Prostate gland (tissue), 2 donors: ENCODE measurements at places on chromosomes 7 and 10. TPM values are rescaled to one million over a fixed set of nuclear protein-coding genes. Genes with fewer than 3 reads are reported as not detected.

- DNase-seq, result no peak
These were observed 145.4 kb downstream of the ATXN7L1 start for GRCh38 chr7:105731042-105731441.

DNA sequence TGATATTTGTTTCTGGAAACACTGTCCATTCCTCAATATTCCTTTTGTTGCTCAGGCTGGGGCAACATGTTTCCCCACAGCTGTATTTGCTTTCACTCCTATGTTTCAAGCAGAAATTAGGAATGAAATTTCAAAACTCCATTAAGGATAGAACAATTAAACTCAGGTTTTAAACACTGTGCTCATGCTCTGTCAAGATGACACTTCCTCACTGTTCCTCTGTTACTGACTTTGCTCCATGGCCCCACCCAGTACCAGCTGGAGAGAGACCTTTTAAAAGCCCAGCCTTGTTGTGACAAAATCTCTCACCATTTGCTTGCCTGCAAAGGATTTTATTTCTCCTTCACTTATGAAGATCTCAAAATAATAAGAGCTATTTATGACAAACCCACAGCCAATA, 197.4 kb downstream of the ELMO1 start:
- DNase-seq, result no peak

DNA sequence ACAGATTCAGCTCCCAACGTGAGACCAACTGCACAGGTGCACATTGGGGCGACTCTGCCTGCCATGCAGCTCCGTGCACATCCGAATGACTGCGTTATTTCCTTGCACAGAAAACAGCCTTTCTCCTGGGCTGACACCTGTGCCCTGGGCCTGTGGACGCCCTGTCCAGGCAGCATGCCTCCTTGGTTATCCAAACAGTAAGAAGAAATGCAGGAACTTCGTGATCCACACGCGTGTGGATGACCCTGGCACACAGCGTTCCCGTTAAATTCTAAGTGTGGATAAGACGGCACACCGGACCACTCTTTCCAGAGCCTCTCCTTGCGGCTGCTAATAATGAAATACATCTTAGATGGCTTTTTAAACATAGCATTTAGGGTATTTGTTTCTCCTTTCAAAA, 39.6 kb downstream of the NKX6-2 start:
- no peak for DNase-seq

The EXOSC1 gene
- total RNA-seq, result 30.8 TPM

- DNase-seq, result no peak
These were observed 343.7 kb upstream of the SEMA3A start for GRCh38 chr7:84538268-84538667.

The TMEM225B gene
- 23.5 TPM for total RNA-seq

The SFXN3 gene
- total RNA-seq, result 20.7 TPM

- no peak for DNase-seq
These were observed 21.7 kb downstream of the LRRC27 start for GRCh38 chr10:132353456-132354355.

DNA sequence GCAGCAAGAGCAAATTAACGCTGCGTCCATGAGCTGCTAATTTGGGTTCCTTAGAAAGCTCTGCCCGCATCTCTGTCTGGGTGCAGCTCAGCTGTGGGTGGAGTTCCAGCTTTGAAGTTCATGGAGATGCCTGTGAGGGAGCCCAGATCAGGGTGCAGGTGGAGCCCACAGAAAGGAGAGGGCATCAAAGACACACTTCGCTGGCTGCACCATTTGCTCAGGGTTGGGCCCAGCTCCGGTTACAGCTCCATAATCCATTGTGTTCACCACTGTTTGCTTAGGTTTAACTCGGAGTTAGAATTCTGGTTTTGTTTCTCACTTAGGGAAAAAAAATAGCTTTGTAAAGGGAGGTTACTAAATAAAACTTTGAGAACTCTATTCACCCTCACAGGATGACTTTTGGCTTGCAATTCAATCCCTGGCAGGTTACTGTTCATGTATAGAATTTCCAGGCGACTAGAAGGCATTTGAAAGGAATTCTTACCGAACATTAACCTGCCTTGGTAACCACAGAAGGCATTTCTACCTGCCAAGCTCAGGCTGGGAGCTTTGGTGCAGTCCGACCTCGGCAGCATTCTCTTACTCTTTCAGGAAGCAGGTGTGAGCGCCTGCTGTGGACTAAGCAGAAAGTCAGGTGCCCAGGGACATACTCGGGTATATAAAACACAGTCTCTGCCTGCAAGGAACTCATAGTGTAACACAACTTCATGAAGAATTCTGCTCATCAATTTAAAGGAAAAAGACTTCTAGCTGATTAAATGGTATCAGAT, 179.5 kb upstream of the RNF32 start:
- DNase-seq, result peak; percentile 51

The DUSP5 gene
- total RNA-seq, result 6.9 TPM

The CRPPA gene
- total RNA-seq, result 3.7 TPM

The OR13A1 gene
- total RNA-seq, result not detected

DNA sequence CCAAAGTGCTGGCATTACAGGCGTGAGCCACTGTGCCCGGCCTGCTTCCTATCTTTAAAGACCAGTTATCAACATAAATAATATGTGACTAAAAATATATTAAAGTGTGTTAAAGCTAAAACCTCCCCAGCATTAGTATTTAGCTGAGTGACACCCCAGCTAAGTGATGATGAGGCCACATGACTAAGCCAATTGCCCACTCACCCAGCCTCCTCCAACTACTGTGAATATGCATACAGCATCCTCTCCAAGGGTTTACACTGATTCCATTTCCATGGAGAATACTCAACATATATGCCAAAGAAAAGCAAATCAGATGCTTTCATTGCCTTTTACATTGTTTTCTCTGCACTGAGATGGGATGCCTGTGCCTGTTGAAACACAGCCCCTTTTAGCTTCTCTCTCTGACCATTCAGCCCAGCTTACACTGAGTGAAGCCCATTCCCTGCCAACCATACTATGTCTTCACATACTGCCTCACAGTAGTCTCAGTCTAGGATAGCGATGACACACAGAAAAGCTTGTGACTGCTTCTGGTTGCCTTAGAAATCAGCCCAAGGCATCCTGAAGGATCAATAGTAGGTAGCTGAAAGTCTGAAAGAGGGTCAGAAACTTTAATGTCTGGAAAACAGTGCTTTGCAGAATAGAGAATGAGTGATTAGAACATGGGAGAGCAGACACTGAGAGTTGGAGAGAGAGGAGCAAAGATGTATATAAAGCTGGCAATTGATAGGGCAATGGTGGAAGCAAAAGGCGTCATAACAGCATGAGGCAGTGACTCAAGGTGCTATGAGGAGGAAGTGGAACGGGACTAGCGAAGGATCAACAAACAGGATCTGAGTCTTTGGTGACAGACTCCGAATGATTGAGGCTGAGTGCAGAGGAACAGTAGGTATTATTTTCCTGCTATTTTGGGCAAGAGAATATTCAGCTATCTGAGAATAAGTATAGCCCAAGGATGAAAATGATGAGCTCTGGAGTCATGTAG, 19.8 kb upstream of the ATE1 start:
- DNase-seq, result no peak

The VIPR2 gene
- 13.5 TPM for total RNA-seq

DNA sequence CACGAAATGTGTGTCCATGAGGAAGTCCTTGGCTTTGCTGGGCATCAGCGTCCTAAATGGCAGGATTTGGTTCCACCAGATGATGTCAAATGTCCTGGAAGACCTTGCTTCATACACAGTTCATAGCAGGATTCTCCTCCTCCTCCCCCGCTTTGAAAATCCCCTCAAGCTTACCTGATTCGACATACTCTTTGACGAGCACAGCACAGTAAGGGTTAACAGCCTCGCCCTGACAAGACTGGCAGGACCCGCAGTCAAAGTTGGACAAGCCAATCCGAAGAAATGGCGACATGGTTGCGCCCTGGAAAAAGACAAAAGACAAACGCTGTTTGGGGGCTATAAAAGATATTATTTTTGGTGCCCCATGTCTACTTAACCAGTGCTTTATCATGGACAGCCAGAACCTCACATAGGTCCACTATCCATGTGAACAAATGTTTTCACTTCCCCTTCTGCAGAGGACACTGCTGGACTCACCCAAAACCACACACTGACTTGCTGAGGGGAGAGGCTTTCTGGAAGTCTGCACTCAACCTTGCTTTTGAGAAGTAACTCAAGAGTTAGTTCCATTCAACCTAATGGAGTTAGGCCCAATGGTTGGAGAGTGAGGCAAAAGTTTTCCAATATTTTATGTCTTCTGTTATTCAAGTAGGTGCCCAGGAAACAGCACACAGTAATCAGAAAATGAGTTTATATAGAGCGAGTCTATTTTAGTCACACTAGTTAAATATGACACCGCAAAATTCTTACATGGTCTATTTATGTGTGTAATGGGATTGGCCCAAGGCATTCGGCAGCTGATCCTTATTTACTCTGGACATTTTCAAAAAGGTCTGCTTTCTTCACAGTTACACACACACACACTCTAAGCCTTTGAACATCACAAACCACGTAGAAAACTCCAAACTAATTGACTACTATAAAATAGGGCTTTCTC, 65.0 kb downstream of the PRKCQ start:
- no peak for DNase-seq

DNA sequence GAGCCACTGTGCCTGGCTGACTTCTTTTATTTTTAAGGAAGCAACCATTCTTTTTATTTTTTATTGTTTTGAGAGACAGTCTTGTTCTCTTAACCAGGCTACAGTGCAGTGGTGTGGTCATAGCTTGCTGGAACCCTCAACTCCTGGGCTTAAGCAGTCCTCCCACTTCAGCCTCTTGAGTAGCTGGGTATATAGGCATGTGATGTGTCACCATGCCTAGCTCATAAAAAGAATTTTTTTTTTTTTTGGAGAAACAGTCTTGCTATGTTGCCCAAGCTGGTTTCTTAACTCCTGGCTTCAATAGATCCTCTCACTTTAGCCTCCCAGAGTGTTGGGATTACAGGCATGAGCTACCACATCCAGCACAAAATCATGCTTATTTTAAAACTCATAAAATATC, 5.8 kb downstream of the MCU start:
- no peak for DNase-seq

DNA sequence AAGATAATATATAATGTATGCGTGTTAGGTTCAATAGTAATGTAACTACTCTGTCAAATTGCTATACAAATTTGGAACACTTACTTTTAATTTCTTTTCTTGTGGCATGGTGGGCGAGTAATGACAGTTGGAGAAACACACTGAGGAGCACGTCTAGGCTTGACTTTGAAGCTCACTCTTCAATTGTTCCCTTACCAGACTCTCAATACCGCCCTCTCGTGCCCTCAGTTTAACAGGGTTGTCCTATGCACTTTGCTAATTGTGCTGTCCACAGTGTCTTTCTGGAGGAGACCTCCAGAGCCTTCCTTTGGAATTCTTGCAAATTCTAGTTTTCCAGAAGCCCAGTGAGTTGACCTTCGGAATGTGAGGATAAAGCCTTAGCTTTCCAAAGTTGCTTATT, 107.2 kb upstream of the RELN start:
- DNase-seq, result peak; percentile 15

GRCh38 chr7:137987968-137988367, 13.9 kb downstream of the CREB3L2 start:
- DNase-seq, result no peak

The INSYN2A gene
- 4.0 TPM for total RNA-seq

- no peak for DNase-seq
These were observed 154.8 kb downstream of the DNAJB9 start for GRCh38 chr7:108724251-108725100.

DNA sequence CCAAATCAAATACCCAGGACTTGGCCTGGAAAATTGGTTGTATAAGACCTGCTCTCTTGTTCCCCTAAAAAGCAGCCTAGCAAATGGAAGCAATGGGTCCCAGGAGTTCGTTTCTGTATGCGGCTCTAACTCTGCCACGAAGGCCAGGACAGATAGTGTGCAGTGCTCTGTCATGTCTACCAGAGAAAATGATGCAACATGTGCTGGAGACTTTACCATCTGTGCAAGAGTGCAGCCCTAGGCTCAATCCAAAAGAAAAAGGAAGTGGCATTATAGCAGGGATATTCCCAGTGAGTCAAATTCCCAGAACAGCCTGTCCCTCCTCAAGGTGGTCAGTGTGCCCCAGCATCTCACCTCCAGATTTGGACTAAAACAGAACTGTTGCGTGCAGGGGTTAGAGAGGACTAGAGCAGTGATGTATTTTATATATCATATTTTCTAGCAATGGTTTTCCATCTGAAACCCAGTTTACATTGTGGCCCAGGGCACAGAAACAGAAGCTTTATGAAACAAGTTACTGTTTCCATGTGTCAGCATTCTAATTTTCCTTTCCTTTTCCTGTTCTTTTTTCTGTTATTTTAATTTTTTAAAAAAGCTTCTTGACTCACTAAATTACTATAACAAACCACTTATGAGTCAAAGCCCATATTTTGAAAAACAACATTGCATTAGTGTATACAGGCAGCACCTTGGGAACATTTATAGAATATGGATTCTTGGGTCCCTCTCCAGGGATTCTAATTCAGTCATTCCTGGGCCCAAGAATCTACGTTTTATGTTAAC, 311.2 kb downstream of the RNLS start:
- DNase-seq, result no peak

- no peak for DNase-seq
These were observed 87.0 kb downstream of the SUGCT start for GRCh38 chr7:40221836-40222235.

GRCh38 chr7:136925556-136925955, 57.1 kb downstream of the CHRM2 start:
- no peak for DNase-seq

The ENTPD1 gene
- 7.0 TPM for total RNA-seq

The CYP2C19 gene
- total RNA-seq, result not detected

The CHN2 gene
- total RNA-seq, result 7.0 TPM

GRCh38 chr10:49620841-49621378, 7.1 kb downstream of the CHAT start:
- DNase-seq, result no peak

The ABCB1 gene
- total RNA-seq, result 10.2 TPM

GRCh38 chr7:150388709-150389531, 9.8 kb downstream of the ZNF775 start:
- DNase-seq, result peak; percentile 81

The CYP3A4 gene
- total RNA-seq, result not detected

DNA sequence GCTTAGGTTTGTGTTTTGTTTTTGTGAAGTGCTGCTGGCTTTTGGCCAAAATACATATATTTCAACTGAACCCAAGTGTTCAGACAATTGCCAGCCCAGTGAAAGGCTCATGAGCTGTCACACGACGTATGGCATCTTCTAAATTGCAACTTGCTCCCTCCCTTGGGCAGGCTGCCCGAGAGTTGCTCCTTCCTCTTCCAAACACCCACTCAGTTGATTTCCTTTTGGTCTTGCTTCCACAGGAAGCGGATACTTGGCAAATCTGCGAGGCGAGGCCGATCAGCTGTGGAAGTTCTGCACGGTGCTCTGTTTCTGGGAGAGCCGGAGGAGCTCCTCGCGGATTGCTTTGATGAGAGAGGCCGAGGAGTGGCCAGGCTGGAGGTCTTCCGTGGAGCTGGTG, 39.6 kb upstream of the ATP6V0A4 start:
- DNase-seq, result no peak
